ENCODE measurements at places on chromosomes 1 and 21.

DNA sequence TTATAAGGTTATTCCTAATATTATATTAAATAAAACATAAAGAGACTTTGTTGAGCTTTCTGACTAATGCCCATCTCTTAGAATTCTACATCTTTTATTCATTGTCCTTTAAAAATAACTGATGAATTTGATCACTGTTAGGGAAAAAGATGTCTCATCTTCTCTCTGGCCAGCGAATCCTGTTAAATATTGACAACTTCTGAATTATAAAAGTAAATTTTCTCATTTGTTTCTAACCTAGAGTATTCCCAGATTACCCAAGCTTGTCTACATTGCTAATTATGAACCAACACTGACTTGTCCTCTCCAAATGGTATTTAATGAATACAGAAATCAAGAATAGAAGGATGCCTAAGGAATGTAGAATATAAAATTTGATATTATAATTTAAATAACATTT lies 24.8 kb upstream of the KCTD3 start:
- DNase-seq: no peak

- no peak for DNase-seq
Observed at GRCh38 chr21:37074546-37074945, 1.5 kb downstream of the TTC3 start.

- no peak for DNase-seq
Observed at GRCh38 chr1:150696590-150696989, 364 bp downstream of the GOLPH3L start.

- DNase-seq: no peak
Observed at GRCh38 chr1:115302390-115302961, 35.6 kb downstream of the NGF start.

GRCh38 chr1:34884961-34885360 lies 25.4 kb upstream of the SMIM12 start:
- no peak for DNase-seq

GRCh38 chr1:116277840-116278540 lies 95.1 kb upstream of the ATP1A1 start:
- DNase-seq: no peak

GRCh38 chr1:60171801-60172200 lies 98.2 kb upstream of the C1orf87 start:
- DNase-seq: no peak

GRCh38 chr21:43645136-43645891 lies 14.0 kb downstream of the HSF2BP start:
- DNase-seq: no peak

DNA sequence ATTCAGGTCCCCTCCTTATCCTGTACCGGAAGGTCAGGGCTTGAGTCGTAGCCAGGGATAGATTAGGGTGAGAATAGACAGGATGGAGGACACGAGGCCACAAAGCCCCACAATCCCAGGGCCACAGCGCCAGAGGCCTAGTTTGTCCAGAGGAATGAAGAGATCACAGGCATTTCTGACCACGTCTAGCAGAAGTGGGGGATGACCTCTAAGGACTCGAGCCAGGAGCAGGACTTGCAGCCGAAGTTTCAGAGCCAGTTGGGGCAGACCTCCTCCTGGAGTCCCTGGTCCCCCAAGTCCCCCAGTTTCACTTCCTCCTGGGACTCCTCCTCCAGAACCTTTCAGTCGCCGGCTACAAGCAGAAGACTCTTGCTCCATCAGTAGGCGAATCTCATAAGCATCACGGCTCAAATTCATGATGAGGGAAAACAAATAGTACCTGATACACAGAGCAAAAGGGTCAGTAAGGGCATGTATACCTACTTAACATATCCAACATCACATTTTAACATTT lies 2.3 kb upstream of the ITGA10 start:
- no peak for DNase-seq

DNA sequence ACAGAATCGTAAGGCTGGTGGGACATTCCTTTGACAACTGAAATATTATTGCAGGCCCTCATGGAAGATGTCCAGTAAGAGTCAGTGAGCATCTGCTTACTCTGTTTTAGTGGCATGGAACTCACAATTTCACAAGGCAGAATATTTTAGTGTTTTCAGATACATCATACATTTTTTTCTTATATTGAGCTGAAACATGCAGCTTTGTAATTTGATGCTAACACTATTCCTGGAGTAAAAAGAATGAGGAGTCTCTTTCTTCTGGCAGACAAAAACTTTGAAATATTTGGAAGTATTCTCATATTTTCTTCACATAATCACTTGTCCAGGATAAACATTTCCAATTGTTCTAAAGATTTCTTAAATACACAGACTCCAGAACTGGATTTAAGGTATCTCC lies 17.7 kb downstream of the CLDN17 start:
- no peak for DNase-seq

GRCh38 chr1:173421286-173421685 lies 55.8 kb upstream of the PRDX6 start:
- no peak for DNase-seq

- no peak for DNase-seq
Observed at GRCh38 chr1:246567646-246568235, 1.5 kb downstream of the CNST start.

- DNase-seq: no peak
Observed at GRCh38 chr1:237671935-237672334, 218.8 kb downstream of the ZP4 start.

- no peak for DNase-seq
Observed at GRCh38 chr1:17831597-17831996, 76.5 kb downstream of the ACTL8 start.

DNA sequence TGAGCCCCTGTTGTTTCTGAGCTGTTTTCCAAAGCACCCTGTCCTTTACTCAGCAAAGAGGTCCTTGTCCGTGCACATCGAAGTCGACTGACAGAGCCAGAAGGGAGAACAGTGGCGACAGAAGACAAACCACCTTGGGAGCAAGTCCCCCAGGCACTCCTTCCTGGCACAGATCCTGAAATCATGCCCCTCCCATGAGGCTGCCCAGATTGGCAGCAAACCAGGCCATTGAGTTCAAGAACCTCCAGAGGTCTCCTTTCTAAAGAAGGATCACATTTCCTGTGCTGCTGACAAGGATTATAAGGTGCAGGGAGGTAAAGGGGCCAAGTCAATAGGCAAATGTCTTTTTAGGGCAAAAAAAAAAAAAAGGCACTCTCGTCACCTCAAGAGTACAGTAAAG lies 84.7 kb upstream of the HIVEP3 start:
- DNase-seq: no peak

DNA sequence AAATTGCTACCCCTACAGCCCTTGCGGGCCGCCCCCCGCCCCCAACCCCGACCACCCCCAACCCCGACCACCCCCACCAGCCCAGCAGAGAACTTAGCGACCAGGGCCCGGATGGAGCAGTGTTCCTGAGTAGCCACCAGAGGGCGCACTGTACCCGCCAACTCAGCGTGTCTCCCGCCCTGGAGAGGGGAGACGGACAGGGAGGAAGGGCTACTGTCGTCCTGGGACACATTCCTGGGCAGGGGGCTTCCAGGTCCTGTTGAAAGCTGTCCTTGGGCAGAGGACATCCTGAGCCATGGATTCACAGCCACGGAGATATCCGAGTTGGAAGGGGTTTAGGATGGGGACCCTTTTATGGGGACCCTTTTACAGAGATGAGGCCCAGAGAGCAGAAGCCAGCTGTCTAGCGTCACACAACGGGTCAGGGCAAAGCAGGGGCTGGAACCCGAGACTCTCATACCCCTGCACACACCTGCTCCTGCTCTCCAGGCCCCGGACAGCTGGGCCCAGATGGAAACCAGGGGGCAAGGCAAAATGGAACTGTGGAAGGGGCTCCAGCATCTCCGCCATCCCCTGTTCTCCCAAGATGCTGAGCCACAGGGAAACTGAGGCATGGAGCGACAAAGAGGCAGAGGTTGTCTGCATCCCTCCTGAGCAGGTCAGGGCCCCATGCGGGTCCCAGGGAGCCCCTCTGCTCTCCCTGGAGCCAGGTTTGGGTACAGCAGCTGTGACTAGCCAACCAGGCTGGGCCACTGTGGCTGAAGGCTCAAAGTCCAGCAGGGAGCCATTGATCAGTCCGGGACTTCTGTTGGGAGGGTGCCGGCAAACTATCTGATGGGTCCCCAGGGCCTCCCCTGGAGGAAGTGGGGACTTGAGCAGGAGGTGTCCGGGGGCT lies 25.0 kb upstream of the LAPTM5 start:
- DNase-seq: peak; percentile 46

DNA sequence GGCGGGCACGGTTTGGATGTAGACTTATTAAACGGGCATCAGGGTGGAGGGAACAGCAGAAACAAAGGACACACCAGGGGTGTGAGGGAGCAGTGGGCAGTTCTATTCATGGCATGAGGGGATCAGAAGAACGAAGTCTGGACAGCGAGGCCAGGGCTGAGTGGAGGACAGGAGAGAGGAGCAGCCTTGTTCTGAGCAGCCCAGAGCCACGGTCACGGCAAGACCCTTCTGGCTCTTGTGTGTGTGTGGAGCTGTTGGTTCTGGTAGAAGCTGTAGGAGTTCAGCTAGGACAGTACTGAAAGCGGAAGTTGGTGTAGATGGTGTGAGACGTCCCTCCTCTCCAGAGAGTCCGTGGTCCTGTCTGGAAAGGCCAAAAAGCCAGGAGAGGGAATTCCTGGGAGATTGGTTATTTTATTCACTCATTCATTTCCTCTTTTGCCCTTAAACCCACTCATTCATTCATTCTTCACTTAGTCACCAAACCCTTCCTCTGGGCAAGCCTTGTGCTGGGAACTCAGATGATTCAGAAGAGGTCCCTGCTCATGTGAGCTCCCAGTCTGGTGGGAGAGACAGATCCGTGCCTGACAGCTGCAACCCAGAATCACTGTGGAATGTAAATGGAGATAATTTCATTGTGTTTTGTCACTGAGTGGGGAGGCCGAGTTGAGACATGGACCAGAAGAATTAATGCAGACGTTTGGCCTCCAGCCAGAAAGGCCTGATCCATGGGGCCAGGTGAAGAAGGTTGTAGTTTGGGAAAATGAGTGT lies 4.1 kb upstream of the ACOT11 start:
- DNase-seq: no peak

- DNase-seq: no peak
Observed at GRCh38 chr1:206446688-206447421, 23.4 kb upstream of the IKBKE start.

- no peak for DNase-seq
Observed at GRCh38 chr1:22826604-22827580, 116.3 kb downstream of the EPHB2 start.

DNA sequence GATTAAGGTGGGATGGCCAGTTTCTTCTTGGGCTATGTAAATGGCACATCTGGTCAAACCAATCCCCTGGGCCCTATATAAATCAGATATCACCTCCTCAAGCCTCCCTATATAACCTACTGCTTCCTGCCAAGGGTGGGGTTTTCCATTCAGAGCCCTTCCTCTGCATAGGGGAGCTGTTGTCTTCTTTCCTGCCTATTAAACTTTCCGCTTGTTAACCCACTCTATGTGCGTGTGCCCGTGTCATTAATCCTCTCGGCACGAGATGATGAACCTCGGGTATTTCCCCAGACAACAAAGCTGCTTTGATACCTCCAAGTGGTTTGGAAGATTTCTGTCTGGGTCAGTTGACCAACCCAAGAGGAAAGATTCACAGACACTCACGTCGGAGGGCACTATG lies 19.3 kb upstream of the SERTAD4 start:
- no peak for DNase-seq

- DNase-seq: peak; percentile 64
Observed at GRCh38 chr1:2044510-2045319, 5.5 kb upstream of the PRKCZ start.

DNA sequence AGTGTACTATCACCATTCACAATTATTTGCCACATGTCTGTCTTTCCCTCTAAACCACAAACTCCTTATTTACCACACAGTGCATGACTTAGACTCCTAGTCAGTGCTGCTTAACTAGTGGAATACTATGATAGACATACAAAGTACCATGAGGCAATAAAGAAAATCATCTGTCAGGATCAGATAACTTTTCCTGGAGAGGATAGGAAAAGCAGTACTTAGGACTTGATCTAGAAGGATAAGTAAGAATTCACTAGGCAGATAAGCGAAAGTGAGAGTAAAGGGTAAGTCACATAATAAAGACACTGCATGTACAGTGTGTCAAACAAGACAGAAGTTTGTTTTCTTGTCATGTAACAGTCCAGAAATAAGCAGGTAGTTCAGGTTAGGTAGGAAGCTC lies 21.2 kb upstream of the TSPAN1 start:
- DNase-seq: no peak

DNA sequence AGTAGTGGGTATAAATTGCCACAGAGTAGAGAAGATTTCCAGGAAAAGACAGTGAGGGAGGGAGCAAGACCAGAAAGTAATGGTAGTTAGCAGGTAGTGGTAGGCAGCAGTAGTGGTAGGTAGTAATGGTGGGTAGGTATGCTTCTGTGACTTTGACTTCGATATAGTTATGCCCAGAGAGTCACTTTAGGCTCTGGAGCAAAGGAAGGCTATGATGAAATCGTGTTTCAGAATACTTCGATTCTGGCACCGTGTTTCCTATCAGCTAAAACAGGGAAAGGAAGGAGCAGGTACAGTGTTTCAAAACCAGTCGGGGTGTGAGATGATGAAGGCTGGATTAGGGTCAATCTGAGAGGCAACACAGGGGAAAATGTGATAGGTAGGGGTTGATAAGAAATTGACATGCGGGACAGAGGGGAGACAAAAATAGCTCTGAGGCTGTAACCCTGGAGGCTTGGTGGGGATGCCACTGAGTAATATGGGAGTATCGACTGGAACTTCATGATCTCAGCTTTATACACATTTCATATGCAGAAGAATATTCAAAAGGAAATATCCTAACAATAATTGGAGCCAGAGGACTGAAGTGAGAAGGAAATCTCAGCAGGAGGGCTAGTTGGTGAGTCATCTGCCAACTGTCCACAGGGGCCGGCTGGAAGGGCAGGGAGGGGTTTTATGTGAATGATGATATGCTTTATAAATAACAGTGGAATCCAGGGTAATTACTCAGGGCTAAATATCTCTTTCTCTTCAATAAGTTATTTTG lies 25.2 kb upstream of the TRIM45 start:
- no peak for DNase-seq

DNA sequence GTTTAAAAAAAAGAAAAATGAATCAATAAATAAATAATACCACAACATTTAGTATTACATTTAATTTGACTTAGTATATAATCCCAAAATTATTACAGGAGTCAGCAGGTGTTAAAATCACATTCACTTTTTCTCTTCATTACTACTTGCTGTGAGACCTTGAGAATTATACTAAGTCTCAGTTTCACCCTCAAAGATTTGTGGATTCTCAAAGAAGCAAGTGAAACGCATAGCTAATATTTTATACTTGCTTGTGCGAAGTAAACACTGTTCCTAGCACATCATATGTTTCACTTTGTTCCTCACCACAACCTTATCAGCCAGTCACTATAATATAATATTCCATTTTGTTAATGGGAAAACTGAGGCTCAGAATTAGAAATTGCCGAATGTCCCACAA lies 4.0 kb downstream of the CLCA1 start:
- DNase-seq: no peak

GRCh38 chr1:23470282-23471070 lies 13.5 kb downstream of the ASAP3 start:
- DNase-seq: no peak
